ENCODE measurements at places on chromosomes 7 and 10. TPM values are rescaled to one million over a fixed set of nuclear protein-coding genes. Genes with fewer than 3 reads are reported as not detected.

DNA sequence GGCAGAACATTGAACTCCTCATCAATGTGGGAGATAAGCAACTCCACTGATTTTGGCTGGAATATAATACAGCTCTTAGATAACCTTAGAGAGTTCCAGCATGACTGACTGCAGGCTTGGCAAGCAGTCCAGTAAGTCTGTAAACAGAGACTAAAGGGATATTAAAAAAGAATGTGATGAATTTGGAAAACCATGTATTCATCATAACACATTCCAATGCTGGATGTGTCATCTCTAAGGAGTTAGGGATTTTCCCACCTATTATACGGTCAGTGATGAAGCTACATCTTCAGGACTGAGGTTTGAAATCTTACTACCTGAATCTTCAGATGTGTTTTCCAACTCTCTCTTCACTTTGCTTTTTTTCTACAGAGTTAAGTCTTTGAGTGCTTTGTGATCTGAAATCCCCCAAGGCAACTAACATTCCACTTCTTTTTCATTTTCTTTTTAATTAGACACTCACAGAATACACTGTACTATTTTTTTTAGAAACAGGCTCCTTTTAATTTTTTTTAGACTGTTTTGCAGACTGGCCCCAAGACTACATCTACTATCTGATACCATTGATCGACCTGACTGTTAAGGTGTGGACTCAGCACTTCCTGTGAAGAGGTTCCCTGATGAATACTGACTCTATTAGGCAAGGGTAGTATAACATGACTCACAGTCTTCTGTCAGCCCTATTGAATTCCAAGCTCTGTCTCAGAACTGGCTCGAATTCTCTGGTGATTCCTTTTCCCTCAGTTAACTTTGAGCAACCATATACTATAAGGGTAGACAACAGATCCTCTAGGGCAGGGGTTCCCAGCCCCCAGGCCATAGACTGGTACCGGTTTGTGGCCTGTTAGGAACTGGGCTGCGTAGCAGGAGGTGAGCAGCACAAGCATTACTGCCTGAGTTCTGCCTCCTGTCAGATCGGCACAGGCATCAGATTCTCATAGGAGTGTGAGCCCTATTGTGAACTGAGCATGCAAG, 678.2 kb downstream of the GRM8 start:
- H3K36me3 ChIP-seq: no peaks in the 10 kb centered on the region
- H3K27ac ChIP-seq: no peak overlapping the region
- no peak for DNase-seq
- no peaks in the 10 kb centered on the region for H3K27me3 ChIP-seq
- H3K4me1 ChIP-seq: no peaks in the 10 kb centered on the region

HHEX gene
- polyA plus RNA-seq: 0.24 TPM

FGFR2 gene
- not detected for polyA plus RNA-seq

DNA sequence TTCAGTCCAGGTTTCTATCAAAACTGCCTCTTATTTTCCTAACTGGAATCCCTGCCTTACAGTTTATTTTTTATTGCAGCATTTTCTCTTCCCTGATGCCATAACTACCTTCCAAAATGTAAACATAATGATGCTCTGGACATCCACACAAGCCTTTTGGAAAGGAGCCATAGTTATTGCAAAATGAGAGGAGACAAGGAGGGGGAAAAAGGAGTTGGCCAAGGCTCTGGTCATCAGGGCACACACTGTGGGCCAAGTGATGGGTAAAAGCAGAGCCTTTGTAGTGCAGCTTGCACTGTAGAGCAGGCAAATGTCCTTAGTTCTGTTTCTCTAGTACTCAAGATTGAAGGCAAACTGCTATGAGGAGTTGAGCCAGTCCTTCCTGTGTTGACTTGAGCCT, 289.3 kb upstream of the MTPN start:
- no peaks in the 10 kb centered on the region for H3K27me3 ChIP-seq
- no peaks in the 10 kb centered on the region for H3K36me3 ChIP-seq
- no peaks in the 10 kb centered on the region for H3K4me1 ChIP-seq
- no peak for DNase-seq

GRCh38 chr10:25457552-25457951, 282.8 kb downstream of the GPR158 start:
- DNase-seq: no peak
- H3K27ac ChIP-seq: no peak overlapping the region
- no peak overlapping the region for H3K4me3 ChIP-seq
- H3K27me3 ChIP-seq: no peaks in the 10 kb centered on the region

SFRP5 gene
- polyA plus RNA-seq: 1.0 TPM

GRCh38 chr10:15539262-15539661, 168.2 kb upstream of the FAM171A1 start:
- H3K4me1 ChIP-seq: no peaks in the 10 kb centered on the region
- H3K27me3 ChIP-seq: no peaks in the 10 kb centered on the region
- H3K27ac ChIP-seq: no peak overlapping the region
- no peaks in the 10 kb centered on the region for H3K36me3 ChIP-seq
- H3K4me3 ChIP-seq: no peak overlapping the region

- DNase-seq: no peak
- H3K36me3 ChIP-seq: no peaks in the 10 kb centered on the region
- H3K27me3 ChIP-seq: no peaks in the 10 kb centered on the region
- H3K4me3 ChIP-seq: no peak overlapping the region
- H3K4me1 ChIP-seq: no peaks in the 10 kb centered on the region
Observed at GRCh38 chr7:50648570-50649169, 83.5 kb upstream of the DDC start.

DNA sequence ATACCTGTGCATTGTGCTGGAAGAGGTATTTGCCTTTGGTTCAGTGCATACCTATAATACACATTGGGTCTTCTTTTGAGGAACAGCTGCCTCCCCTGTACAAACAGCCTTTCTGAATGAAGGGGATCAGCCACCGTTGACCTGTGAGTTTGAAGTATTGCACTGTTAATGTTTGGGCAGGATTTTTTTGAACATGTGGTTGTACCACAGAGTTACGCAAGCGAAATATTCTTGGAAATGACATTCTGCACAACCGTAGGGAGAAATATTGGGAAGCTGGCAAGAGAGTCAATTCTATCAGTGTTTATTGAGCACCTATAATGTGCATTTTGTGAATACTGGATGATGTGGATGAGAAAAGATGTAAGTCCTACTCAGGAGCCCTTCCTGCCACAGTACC, 270.6 kb downstream of the AUTS2 start:
- no peaks in the 10 kb centered on the region for H3K4me1 ChIP-seq
- no peak for DNase-seq
- no peak overlapping the region for H3K27ac ChIP-seq
- H3K36me3 ChIP-seq: no peaks in the 10 kb centered on the region
- no peak overlapping the region for H3K4me3 ChIP-seq

DNA sequence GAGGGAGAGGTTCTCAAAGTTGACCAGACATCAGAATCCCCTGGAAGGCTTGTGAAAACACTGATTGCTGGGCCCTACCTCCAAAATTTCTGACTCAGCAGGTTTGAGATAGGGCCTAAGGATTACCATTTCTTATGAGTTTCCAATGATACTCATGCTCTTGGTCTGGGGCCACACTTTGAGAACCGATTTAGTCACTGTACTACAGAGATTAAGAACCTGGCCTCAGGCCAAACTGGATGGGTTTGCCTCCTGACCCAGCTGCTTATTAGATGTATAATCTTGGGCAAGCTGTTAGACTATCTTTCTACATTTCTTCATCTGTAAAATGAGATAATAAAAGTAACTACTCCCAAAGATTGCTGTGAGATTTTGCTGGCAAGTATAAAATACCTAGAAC, 77.1 kb upstream of the SCIN start:
- H3K36me3 ChIP-seq: no peaks in the 10 kb centered on the region
- H3K27me3 ChIP-seq: no peaks in the 10 kb centered on the region
- no peaks in the 10 kb centered on the region for H3K4me1 ChIP-seq
- DNase-seq: no peak
- H3K4me3 ChIP-seq: no peak overlapping the region
- no peak overlapping the region for H3K27ac ChIP-seq

NPFFR1 gene
- not detected for polyA plus RNA-seq

- DNase-seq: no peak
- no peak overlapping the region for H3K27ac ChIP-seq
- no peak overlapping the region for H3K4me3 ChIP-seq
- H3K36me3 ChIP-seq: no peaks in the 10 kb centered on the region
Observed at GRCh38 chr7:106553446-106553836, 107.5 kb downstream of the CCDC71L start.

- DNase-seq: no peak
- H3K4me3 ChIP-seq: no peak overlapping the region
- H3K4me1 ChIP-seq: no peaks in the 10 kb centered on the region
- no peak overlapping the region for H3K27ac ChIP-seq
- no peaks in the 10 kb centered on the region for H3K36me3 ChIP-seq
Observed at GRCh38 chr7:147980826-147981813, 609.4 kb upstream of the C7orf33 start.

DNA sequence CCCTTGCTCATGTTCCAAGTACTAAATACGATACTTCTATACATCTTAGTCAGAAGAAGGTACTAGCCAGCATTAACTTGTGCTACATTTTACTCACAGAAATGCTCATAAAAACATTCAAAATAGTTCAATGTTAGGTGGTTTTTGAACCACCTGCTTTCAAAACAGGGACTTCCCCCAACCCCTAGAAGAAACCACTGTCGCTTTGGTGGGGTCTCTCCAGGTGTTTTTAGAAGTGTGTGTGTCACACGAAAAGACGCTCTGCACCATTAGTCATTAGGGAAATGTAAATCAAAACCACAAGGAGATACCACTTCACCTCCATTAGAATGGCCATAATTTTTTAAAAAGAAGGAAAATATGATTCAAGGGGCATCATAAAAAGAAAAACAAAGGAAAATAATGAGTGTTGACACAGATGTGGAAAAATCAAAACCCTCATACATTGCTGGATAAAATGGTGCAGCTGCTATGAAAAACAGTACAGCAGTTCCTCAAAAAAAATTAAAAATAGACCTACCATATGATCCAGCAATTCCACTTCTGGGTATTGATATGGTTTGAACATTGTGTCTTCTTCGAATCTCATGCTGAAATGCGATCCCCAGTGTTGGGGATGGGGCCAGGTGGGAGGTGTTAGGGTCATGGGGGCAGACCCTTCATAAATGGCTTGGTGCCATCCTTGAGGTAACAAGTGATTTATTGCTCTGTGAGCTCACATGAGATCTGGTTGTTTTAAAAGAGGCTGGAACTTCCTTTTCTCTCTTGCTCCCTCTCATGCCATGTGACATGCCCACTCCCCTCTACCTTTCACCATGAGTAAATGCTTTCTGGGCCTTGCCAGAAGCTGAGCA, 74.2 kb downstream of the MALSU1 start:
- no peaks in the 10 kb centered on the region for H3K4me1 ChIP-seq
- no peaks in the 10 kb centered on the region for H3K27me3 ChIP-seq

PIK3CG gene
- 21.7 TPM for polyA plus RNA-seq

GRCh38 chr7:121073463-121074099, 85.1 kb downstream of the CPED1 start:
- no peak overlapping the region for H3K27ac ChIP-seq
- no peaks in the 10 kb centered on the region for H3K36me3 ChIP-seq
- no peaks in the 10 kb centered on the region for H3K4me1 ChIP-seq
- no peaks in the 10 kb centered on the region for H3K27me3 ChIP-seq

DNA sequence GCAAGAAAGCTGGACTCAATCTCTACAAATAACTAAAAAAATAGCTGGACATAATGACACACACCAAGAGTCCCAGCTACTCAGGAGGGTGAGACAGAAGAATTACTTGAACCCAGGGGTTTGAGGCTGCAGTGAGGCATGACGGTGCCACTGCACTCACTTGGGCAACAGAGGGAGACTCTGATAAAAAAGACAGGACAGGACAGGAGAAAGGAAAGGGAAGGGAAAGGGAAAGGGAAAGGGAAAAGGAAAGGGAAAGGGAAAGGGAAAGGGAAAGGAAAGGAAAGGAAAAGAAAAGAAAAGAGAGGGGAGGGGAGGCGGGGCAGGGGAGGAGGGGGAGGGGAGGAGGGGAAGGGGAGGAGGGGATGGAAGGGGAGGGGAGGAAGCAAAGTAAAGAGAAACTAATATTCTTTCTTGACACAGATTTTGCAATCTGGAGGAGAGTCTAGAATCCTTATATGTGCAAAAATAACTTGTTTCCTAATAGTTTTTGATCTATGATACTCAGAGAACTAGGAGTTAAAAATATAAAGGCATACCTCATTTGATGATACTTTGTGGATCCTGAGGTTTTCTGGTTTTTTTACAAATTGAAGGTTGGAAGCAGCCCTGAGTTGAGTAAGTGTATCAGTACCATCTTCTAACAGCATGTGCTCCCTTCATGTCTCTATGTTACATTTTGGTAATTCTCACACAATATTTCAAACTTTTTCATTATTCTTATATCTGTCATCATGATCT, 8.0 kb downstream of the SAR1A start:
- H3K36me3 ChIP-seq: peaks cover 6% of the 10 kb centered on the region
- peak overlapping the region; percentile 52 for H3K27ac ChIP-seq
- DNase-seq: no peak
- peak overlapping the region; percentile 19 for H3K4me3 ChIP-seq

DNA sequence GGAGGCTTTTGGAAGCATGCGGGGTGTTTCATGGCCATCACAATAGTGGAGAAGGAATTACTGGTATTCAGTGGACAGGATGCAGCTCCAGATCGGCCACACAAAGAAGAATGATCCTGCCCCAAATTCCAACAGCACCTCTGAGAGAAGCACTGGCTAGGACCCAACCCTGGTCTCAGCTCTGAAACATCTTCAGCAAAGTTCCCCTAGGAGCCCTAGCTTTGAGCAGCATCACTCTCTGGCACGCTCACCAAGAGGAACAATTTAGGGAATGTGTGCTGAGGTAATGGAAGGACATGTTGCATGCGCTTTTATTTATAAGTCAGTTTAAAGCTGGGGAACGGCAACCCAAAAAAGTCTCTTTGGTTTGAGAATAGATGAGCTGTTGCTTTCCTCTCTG, 5.5 kb upstream of the OPN1SW start:
- no peaks in the 10 kb centered on the region for H3K4me1 ChIP-seq
- DNase-seq: no peak
- H3K36me3 ChIP-seq: no peaks in the 10 kb centered on the region
- H3K27me3 ChIP-seq: no peaks in the 10 kb centered on the region

DNA sequence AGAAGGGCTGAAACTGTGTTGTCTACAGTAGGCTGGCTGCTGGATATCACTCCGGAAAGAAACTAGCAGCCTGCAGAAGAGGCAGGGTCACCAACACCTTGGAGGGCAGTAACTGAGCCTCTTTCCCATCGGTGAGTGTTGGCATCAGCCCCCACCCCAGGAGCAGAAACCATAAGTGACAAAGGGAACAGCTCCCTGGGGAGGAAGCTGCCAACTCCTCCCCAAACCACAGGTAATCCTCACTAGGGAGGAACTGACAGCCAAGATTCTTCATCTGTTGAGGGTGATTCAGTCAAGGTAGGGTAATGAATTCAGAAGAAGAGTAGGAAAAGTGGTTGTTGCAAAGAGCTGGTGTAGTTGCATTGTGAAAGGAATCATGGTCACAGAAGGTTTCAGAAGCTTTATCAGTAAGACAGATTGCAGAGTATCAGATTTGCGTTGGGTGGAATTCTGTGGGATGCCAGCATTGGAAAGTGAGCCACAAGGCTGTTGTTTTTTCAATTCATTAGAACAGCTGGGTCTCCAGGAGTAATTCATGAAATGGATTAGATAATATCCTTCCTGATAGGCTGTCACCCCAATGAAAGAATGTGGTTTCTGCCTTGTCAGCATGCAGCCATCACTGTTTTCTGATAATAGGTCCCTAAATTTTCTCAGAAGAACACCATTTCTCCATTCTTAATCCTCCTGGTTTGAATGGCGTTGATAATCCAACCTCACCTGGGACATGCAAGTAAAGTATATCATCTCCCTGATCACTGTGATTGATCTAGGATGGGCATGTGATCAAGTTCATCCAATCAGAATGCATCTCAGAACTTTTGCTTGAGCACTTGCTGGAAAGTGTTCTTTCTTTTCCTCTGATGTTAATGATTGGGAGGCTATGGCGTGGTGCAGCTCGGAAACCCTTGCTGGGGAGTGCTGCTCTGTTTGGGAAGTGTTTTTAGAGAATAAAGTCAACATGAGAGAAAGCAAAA, 75.0 kb upstream of the CTBP2 start:
- no peak overlapping the region for H3K4me3 ChIP-seq
- H3K36me3 ChIP-seq: no peaks in the 10 kb centered on the region
- H3K27ac ChIP-seq: no peak overlapping the region
- no peaks in the 10 kb centered on the region for H3K27me3 ChIP-seq

Data from naive thymus-derived CD4-positive, alpha-beta T cell (primary cell).